ENCODE measurements at places on chromosomes 7 and 10.

- ATAC-seq: no peak
Measured at GRCh38 chr10:78727251-78727650, 341.5 kb upstream of the ZMIZ1 start.

DNA sequence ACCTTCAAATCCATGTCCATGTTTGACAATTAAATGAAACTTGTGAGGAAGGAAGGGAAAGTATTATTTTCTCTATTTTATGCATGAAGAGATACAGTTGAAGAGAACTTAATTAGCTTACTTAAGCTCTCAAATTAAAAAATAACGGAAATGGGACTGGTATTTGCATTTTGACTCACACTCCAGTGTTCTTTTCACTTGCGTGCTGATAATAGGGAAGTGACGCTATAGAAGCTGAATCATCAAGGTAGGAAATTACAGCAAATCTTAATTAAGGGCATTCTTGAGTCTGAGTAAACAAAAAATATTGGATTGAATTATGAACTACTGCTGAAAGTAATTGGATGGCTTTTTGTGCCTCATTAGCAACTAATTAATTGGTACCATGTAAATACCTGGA lies 44.0 kb upstream of the NPVF start:
- no peak for ATAC-seq

GRCh38 chr7:15709978-15710377 lies 23.5 kb upstream of the MEOX2 start:
- ATAC-seq: no peak

DNA sequence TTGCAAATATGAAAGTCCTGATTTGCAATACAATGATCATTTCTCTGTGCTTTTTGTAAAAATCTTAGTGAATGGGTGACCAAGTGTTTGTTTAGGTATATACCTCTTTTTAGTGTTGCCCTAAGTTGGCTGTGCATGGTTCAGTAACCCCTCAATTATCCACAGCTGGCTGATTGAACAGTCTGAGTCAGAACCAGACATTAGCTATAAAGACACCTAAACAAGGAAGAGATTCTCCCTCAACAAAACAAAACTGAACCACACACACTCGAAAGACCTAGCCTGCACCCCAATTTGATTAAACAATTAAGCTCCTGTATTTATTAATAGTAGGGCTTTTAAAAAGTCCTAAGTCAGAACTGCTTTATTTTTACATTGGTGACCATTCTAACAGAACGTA lies 2.8 kb downstream of the RSBN1L start:
- ATAC-seq: no peak

DNA sequence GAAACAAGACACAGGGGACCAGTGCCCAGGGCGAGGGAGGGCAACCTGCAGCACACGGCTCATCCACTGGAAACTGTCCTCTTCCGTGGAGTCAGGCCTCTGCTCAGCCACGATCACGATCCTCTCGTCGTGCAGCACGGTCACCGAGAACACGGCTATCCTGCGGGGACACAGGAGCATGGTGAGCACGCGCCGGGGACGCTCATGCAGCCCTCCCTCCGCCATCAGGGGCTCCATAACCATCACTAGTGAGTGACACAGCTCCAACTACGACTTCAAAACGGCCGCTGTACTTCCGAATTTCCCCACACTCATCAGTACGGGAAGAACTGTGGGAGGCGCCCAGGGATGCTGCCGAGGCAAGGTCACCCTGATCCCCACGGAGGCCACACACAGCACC lies 227.9 kb downstream of the ZMYND11 start:
- ATAC-seq: no peak

DNA sequence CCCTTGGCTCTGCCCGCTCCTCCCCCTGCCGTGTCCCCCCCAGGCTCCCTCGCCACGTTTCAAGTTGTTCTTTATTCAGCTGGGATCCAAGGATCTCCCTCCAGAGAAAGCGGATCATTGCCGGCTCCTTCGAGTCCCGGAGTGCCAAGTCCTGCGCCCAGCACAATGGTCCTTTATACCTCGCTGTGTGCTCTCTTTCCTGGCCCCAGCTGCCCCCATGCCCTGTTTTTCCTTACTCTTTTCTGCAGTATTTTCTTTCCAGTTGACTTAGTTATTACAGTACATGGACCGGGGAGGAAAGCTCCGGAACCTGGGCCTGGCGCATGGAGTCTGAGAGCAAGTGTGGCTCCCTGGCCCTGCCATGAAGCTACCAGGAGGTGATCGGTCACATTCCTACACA lies 88.1 kb upstream of the KMT2C start:
- no peak for ATAC-seq

DNA sequence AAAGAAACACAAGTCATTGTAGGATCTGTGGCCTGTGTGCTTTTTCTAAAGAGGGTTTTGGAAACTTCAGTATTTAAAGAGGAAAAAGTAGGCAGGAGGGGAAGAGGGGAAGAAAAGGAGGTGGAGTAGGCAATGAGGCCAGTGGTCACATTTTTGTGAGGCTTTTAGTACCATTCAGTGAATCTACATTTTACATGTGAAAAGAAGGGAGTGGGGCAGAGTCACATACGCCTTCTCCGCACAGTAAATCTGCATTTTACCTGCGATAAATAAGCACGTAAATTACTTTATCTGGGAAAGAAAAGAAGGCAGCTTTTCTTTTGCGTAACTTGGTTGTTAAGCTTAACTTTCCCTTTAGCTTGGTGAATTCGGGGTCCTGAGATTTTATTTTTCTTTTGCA lies 13.2 kb downstream of the CHST12 start:
- no peak for ATAC-seq

DNA sequence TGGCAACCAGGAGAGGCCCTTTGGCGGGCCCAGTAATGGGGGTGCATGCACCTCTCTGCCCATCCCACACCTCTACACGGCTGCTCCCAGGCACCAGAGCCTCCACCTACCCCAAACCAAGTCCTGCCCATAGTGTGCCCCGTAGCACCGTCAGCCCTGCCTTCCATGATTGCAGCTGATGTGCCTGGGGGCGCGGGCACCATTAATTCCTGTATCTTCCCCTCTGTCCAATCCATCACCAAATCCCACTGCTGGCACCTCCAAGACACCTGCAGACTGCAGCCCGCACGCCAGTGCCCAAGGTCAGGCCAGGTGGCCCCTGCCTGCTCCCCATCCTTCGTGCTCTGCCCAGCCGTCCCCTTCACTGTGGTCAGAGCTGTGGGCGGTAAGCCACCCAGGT lies 533.0 kb downstream of the PTPRN2 start:
- no peak for ATAC-seq

DNA sequence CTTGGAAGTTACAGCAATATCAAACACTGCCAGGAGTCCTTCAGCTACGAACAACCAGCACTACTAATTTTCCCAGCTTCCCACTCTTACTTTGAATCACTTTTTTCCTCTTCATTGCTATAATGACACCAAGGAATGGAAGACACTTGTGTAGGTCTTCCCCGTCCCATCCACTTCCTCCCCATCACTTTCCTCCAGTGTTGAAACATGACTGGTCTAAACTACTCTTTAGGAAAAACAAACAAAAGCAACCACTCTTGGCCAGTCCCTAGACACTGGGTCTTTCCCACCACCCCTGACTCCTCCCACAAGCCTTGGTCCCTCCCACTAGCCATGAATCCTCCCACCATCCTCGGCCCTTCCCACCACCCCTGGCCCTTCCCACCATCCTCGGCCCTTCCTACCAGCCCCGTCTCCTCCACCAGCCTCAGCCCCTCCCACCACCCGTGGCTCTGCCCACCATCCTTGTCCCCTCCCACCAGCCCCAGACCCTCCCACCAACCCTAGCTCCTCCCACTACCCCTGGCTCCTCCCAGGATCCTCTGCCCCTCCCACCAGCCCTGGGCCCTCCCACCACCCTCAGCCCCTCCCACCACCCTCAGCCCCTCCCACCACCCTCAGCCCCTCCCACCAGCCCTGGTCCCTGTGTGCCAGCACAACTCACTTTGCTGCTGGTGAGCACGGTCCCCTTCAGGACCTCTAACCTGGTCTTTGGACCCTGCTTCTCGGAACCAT lies 68.5 kb downstream of the CXCL12 start:
- ATAC-seq: no peak

- ATAC-seq: no peak
Measured at GRCh38 chr7:4000139-4000538, 682.0 kb upstream of the FOXK1 start.

DNA sequence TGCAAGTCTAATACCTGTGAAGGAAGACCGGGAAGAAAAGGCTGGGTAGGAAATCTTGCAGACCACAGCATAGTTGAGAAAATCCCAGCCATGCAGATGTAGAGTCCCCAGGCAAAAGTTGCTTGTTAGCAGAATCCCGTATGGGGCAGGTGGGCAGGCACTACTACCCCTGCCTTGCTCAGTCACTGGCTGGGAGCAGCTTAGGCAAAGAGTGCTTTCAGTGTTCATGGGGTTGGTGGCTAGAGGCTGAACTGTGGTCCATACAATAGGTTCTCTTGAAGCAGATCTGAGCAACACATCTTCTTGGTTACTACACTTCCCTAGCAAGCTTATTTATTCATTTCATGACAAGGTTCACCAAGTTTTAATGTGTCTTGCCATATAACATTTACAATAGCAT lies 92.6 kb downstream of the AHCYL2 start:
- ATAC-seq: no peak

- no peak for ATAC-seq
Measured at GRCh38 chr10:90125456-90126255, 424.3 kb downstream of the KIF20B start.

- ATAC-seq: no peak
Measured at GRCh38 chr7:16203065-16203464, 218.3 kb downstream of the CRPPA start.

DNA sequence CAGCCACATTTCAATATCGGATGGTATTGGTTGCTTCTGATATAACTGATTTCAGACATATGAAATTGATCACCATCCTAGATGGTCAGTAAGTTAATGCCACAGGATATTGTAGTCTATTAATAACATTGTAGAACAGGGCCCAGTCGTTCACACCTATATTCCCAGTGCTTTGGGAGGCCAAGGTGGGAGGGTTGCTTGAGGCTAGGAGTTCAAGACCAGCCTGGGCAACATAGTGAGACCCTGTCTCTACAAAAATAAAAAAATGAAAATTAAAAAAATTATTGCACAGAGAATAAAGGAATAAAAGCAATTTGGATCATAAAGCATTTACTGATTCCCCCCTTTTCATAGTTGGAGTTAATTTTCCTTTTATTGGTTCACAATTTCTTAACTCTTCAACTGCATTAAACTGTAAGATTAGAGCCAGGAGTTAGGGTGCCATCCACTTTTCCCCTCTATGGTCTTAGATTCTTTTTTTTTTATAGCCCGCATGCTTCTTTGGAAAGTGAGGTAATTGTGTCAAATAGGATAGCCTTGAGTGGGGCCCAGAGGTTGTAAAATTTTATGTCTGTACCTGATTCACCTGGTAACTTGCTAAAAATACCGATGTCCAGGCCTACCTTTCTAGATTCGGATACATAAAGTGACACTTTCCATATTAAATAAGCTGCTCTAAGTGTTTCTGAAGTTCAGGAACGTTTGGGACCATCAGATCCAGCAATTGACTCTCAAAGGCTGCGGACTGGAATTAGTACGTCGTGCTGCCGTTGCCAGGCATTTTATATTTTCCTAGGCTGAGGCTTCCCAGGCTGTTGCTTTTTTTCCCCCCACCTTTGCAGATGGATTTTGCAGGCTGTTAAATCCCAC lies 24.7 kb downstream of the ADK start:
- no peak for ATAC-seq

- no peak for ATAC-seq
Measured at GRCh38 chr10:5089865-5090264, 4.3 kb upstream of the AKR1C3 start.

DNA sequence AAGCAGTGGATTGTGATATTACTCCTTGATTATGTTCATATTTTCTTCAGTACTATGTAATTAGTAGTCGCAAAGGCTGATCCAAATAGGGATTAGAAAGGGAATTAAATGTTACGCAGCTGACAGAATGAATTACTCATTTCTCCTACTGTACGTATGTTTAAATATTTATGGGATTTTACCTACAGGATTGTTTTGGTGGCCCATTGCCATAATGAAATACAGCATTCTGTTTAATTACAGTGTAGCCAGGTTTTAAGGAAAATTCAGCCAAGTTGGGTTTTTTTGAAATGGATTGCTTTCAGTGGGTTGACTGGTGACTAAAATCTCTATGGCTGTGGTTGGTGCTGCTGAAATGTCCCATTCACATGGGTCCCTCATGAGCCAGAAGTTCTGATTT lies 197.7 kb upstream of the GRB10 start:
- ATAC-seq: no peak

DNA sequence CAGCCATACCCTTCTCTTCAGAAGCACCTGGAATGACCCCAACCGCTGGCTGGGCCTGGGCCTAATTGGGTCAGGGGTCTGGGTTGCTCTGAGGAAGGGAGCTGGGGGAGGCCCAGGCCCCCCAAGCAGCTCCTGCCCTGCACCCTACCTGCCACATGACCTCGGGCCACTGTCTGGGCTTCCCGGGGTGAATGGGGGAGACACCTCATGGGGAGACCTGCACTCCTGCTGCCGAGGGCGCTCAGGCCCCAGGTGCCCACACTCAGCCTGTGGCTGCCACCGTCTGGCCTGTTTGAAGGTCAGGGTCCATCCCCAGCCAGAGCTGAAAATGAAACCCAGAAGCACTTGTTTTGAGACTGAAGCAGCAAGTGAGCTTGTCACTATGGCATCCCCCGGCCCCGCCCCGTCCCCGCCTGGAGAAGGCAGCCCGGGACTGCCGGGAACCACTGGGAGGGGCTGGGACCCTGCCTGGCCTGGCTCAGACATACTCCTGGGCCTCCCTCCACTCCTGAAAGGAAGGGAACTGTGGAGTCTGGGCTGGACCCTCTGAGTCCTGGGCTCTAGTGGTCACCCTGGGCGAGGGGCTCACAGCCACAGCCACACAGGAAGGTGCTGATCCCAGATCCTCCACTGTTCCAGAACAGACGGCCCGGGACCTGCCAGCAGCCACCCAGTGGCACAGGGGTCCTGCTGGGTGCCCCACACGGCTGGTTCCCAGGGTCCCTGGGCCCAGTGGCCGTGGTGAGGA lies 7.4 kb upstream of the MICALL2 start:
- ATAC-seq: no peak

- ATAC-seq: peak; percentile 51
Measured at GRCh38 chr7:7424151-7424873, 111.4 kb downstream of the COL28A1 start.

DNA sequence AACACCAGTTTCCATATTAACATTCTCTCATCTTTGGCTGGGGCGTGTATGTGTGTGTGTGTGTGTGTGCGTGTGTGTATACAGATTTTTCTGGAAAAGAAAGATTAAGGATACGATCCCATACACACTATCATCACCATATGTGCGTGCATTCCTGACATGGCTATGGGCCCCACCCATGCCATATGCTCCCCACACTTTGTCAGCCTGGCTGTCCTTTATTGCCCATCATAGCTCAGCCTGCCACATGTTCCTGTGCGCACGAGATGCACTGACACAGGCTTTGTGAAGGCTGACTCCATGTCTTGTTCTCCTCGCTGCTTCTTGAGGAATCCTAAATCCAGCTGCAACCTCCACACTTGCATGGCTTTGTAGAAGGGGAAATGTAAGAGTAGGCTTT lies 984.1 kb downstream of the LRMDA start:
- ATAC-seq: no peak

- no peak for ATAC-seq
Measured at GRCh38 chr7:69411466-69411865, 186.8 kb upstream of the AUTS2 start.

- ATAC-seq: no peak
Measured at GRCh38 chr10:118977835-118978234, 51.7 kb upstream of the NANOS1 start.

- ATAC-seq: no peak
Measured at GRCh38 chr10:48496105-48496830, 108.6 kb downstream of the ARHGAP22 start.

All from activated CD4-positive, CD25-positive, alpha-beta regulatory T cell treated with anti-CD3 and anti-CD28 coated beads, Interleukin-2, amount 50 U/mL, for 24 hours (primary cell).